ENCODE measurements at places on chromosomes 13 and 19. TPM values are rescaled to one million over a fixed set of nuclear protein-coding genes. Genes with fewer than 3 reads are reported as not detected.

GRCh38 chr13:95926231-95926630, 127.0 kb downstream of the UGGT2 start:
- DNase-seq, result peak; percentile 5

WASF3 gene
- total RNA-seq, result 8.3 TPM

FPR3 gene
- not detected for total RNA-seq

ZNF549 gene
- 5.9 TPM for total RNA-seq

PCDH9 gene
- 90.6 TPM for total RNA-seq

- no peak for DNase-seq
Measured at GRCh38 chr13:45752510-45752909, 50.4 kb downstream of the CBY2 start.

RGL3 gene
- 5.6 TPM for total RNA-seq

GAPDHS gene
- not detected for total RNA-seq

DNA sequence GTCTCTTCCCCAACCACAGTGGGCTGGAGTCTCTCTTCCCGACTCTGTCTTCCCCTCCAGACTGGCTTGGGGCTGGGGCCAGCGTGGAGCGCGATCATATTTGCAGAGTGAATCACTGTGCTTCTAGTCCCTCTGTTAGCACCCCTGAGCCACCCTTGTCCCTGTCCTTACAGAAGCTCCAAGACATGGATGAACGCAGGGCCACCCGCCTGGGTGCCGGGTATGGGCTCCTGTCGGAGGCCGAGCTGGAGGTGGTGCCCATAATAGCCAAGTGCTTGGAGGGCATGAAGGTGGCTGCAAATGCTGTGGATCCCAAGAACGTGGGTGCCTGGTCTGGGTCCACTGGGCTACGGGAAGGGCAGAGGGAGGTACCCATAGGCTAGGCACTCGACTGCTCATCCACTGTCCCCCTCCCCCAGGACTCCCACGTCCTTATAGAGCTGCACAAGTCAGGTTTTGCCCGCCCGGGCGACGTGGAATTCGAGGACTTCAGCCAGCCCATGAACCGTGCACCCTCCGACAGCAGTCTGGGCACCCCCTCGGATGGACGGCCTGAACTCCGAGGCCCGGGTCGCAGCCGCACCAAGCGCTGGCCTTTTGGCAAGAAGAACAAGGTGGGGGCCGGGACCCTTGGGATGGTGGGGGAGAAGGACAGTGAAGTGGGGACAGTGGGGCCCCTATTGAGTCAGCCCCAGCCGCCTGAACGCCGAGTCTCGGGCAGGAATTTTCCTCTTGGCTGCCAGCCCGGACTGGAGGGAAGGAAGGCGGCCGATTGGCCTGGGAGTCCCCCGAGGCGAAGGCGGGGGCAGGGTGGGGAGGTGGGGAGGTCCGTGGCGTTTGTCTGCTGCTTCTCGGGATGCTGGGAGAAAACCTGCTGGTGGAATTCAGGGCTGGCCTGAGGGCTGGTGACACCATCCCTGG, 5.2 kb downstream of the TRIP10 start:
- DNase-seq, result peak; percentile 71

DNA sequence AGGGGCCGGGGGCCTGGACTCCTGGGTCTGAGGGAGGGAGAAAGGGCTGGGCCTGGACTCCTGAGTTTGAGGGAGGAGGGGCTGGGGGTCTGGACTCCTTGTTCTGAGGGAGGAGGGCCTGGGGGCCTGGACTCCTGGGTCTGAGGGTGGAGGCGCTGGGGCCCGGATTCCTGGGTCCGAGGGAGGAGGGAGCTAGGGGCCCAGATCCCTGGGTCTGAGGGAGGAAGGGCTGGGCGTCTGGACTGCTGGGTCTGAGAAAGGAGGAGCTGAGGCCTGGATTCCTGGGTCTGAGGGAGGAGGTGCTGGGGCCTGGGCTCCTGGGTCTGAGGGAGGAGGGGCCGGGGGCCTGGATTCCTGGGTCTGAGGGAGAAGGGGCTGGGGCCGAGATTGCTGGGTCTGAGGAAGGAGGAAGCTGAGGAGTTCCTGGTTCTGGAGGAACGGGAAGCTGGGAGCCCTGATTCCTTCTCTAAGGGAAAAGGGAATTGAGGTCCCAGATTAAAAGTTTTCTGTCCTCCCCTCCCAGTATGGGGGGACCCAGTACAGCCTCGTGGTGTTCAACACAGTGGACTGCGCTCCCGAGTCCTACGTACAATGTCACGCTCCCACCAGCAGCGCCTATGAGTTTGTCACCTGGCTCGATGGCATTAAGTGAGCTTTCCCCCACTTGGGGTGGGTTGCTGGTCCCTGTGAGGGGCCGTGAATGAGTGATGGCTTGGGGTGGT, 721 bp downstream of the MED25 start:
- no peak for DNase-seq

CGB2 gene
- total RNA-seq, result 0.26 TPM

KASH5 gene
- total RNA-seq, result not detected

DNA sequence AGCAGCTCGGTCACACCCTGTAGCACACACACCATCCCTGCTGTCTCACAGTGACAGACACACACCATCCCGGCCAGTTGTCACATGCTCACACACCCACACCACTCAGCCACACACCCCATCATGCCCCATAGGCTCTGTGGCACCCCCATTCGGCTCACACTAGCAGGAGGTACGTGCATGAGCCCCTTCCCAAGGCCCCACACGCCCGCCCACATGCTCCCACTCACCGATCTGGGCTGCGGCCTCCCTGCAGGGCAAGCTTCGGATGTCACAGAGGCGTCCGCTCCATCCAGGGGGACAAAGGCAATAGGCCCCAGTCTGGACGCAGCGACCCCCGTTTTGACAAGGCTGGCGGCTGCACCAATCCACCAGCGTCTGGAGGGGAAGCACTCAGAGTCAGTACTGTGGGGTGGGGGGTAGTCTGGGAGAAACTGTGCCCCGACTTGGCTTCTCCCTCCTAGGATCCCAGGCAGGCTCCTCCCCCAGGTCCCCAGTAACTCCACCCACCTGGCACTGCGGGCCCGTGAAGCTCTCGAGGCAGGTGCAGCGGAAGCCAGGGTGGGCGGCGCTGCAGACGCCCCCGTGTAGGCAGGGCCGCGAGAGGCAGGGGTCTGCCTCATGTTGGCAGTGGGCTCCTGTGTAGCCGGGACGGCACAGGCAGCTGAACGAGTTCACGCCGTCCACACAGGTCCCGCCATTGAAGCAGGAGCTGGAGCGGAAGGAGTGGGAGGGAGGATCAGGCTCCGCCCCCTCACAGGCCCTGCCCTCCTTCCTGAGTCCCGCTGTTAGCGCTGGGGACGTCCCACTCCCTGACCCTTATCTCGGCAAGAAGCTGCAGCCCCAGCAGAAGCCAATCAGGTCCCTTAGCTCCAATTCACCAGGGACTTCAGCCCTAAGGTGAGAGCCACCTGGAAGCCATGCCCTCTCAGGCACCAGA, 20.1 kb downstream of the NOTCH3 start:
- no peak for DNase-seq

LGALS4 gene
- not detected for total RNA-seq

DNA sequence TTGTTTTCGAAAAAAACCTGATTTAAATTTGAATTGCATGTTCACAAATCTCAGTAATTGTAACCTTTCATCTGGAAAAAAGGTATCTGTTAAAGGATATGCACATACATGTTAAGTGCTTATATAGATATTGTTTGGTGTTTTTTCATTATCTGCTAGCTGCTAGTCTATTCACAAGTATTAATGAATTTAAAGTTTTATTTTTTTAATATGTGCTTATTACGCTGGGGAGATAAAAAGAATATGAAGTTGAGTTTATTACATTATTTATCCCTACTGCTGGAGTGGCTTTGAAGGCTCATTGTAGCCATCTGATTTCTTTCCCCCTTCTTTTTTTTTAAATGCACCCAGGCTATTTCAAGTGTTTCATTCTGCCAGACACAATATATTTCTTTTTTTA, 3.9 kb upstream of the MAB21L1 start:
- DNase-seq, result no peak

- no peak for DNase-seq
Measured at GRCh38 chr19:7868326-7868670, 5.9 kb downstream of the PRR36 start.

ZNF557 gene
- 8.1 TPM for total RNA-seq

DNA sequence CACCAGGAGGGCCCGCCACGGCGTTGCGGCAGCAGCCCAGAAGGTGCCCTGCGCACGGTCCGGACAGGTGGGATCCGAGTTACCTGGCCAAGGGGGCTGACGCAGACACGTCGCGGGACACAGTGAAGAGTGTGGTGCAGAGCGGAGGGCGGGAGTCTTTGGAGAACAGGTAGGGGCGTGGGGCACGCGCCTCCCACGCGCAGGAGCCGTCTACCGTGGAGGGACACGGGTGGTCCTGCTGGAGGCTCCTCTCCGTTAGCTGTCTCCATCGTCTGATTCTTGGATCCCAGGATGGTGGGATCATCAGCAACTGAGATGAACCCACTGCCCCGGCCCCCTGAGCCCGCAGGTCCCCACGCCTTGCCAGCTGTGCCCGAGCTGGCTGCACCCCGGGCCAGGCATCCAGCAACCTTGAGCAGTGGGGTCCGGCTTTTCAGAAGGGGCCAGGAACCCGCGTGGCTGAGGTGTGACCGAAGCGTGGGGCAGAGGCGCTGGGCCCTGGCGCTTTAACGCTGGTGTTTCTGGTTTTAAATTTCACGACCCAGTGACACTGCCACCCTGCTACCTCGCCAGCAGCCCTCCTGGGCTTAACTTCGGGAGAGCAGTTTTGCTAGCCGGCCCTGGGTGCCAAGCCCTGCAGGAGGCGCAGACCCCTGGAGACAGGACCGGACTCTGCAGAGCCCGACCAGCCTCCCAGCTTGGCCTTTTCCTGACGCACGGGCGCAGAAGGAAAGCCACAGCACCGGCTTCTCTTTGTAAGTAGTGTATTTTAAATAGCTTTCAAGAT, 7.3 kb downstream of the FGF22 start:
- no peak for DNase-seq

DNA sequence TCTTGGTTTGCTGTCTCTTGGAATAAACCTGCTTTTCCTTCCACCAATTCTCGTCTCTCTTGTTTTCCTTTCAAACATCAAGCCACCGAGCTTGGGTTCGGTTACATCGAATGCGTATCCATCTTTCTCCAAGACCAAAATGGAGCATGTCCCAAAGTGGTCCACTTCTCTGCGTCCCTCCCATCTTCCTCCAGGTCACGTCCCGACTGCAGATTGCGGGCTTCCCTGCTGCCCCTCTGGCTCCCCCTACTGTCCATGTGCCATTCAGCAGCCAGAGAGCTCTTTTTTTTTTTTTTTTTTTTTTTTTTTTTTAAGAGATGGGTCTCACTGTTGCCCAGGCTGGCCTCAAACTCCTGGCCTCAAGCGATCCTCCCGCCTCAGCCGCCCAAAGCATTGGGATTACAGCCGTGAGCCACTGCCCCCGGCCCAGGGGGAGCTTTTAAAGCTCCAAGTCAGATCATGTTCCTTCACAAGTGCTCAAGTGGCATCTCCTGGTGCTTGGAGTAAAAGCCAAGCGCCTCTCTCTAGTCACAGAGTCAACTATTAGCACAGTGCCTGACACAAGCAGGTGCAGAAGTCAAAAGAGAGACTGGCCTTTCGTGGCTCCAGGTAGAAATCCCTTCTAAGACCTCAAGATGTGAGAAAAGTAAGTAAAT, 10.0 kb downstream of the COL5A3 start:
- DNase-seq, result peak; percentile 51

GRCh38 chr13:110161112-110161882, 145.7 kb downstream of the COL4A1 start:
- no peak for DNase-seq

ZNF226 gene
- total RNA-seq, result 24.7 TPM

- no peak for DNase-seq
Measured at GRCh38 chr19:46147791-46148288, at the start of gene IGFL2. Gene IGFL2, plus strand, starts transcription at chr19:46148238. Its CDS starts 41 bp downstream, at chr19:46148279.

DNA sequence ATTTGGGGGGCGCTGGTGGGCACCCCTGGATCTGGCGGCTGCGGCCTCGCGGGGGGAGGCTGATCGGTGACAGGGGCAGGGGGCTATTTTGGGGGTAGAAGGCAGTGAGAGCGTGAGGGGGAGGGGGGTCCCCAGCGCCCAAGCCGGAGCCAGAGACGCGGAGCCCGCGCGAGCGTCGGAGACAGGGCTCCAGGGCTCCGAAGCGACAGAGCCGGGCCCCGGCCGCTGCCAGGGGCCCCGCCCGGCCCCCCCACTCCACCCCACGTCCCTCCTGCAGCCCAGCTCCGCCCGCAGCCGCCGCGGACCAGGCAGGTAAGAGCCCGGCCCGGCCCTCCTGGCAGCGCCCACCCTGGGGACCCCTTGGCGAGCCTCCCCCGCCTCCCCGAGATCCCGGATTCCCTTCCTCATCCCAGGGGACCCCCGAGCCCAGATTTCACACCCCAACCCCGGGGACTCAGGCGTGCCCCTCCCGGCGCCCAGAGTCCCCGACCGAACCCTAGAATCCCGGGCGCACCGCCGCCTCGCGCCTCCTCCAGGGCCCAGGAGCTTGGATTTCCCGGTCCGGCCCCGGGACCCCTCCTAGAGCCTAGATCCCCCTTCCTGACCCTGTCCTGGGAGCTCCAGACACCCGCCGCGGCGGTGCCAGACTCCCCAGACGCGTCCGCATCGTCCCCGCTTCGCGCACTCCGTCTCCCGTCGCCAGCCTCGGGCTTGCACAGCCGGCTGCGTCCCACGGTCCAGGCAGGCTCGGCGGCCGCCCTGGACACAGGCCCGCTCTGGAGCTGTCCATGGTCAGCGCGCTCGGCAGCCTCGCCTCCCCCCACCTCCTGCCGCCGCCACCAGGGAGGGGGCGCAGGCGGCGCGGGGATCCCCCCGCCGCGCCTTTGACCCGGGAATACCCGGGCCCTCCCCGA, at the start of gene PPFIA3:
PPFIA3 (plus strand) TSS at position 134 of the 914 bp plus-strand sequence. CDS start 8,330 bp downstream, outside the sequence.
- DNase-seq, result peak; percentile 49

DNA sequence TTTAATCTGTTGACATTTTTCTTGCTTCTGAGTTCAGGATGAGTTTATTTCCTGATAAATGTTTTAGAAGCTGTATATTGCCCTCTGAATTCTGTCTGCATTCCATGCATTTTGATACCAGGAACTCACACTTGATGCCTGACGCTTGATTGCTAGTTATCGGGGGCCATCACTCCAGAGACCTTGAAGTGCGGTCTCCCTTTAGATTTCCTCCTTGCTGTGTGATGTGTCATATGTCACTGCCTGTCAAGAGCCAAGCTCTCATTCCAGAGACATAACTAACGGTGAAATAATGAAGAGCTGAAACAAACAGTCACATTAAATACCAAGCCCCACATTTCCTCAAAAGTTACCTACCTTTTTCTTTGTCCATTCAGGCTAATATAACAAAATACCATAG, 155.5 kb downstream of the TNFSF13B start:
- DNase-seq, result no peak

DNA sequence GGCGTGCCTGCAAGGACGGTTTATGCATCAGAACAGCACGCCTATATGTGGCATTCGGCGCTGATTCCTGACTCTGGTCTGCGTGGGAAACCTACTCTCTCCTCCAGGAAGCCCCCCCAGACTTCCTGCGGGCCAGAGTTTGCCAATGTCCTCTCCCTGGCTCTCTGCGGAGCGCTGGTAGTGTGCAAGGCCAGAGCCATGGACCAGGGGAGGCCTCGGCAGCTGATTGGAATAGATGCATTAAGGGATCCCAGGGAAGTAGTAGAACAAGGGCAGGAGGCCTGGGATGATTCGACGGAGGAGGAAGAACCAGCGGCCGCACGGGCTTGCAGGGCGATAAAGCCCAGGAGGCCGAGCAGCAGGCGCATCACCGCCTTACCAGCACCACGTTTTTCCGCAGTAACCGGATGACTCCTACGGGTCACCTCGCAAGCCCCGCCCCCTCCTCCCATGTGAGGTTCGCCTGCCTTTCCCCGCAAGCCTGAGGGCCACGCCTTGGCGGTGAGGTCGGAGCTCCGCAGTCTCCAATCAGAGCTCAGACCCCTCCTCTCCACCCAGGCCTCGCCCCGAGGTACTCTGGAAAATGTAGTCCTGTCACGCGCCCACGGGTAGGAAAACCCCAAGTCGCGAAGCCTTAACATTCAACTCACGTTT, 5.0 kb downstream of the CLEC11A start:
- DNase-seq, result no peak
